Muscle of arm (tissue), 14 donors: ENCODE measurements at places on chromosomes 2 and 18. TPM values are rescaled to one million over a fixed set of nuclear protein-coding genes. Genes with fewer than 3 reads are reported as not detected.

KIF3C gene
- polyA plus RNA-seq = 5.4 TPM

PAX3 gene
- polyA plus RNA-seq = not detected

XPO1 gene
- not detected for polyA plus RNA-seq

GDF7 gene
- not detected for polyA plus RNA-seq

ACKR3 gene
- 24.1 TPM for polyA plus RNA-seq

SMAD4 gene
- polyA plus RNA-seq = 102 TPM

C2orf72 gene
- polyA plus RNA-seq = 0.53 TPM

CFAP210 gene
- 0.11 TPM for polyA plus RNA-seq

FIGN gene
- polyA plus RNA-seq = 5.4 TPM

WDR33 gene
- polyA plus RNA-seq = 36.3 TPM

ADRA2B gene
- 2.9 TPM for polyA plus RNA-seq

EDAR gene
- polyA plus RNA-seq = 1.5 TPM

HTR2B gene
- polyA plus RNA-seq = 1.1 TPM

ANKRD30B gene
- 0.08 TPM for polyA plus RNA-seq

RAMP1 gene
- 24.1 TPM for polyA plus RNA-seq

PROM2 gene
- 4.0 TPM for polyA plus RNA-seq

DQX1 gene
- polyA plus RNA-seq = 0.46 TPM

ASPRV1 gene
- polyA plus RNA-seq = 2.8 TPM

ARID5A gene
- polyA plus RNA-seq = 28.2 TPM

ACMSD gene
- 0.82 TPM for polyA plus RNA-seq

CD8B gene
- 1.2 TPM for polyA plus RNA-seq

TMEM214 gene
- polyA plus RNA-seq = 61.4 TPM

STK16 gene
- polyA plus RNA-seq = 16.8 TPM

PROKR1 gene
- 1.1 TPM for polyA plus RNA-seq

MAL gene
- 40.6 TPM for polyA plus RNA-seq

CDH2 gene
- not detected for polyA plus RNA-seq

DYNAP gene
- polyA plus RNA-seq = not detected

NEB gene
- 7,283 TPM for polyA plus RNA-seq

SERPINB10 gene
- polyA plus RNA-seq = not detected

SCN9A gene
- 6.0 TPM for polyA plus RNA-seq

SLC20A1 gene
- polyA plus RNA-seq = 17.4 TPM

SCN7A gene
- polyA plus RNA-seq = 70.6 TPM

RFX8 gene
- 2.9 TPM for polyA plus RNA-seq

PLB1 gene
- 1.8 TPM for polyA plus RNA-seq

OXER1 gene
- 9.1 TPM for polyA plus RNA-seq

ATP8B1 gene
- 3.3 TPM for polyA plus RNA-seq

DPP10 gene
- not detected for polyA plus RNA-seq

MEP1B gene
- polyA plus RNA-seq = not detected
